ENCODE measurements at places on chromosomes 13 and 19.

DNA sequence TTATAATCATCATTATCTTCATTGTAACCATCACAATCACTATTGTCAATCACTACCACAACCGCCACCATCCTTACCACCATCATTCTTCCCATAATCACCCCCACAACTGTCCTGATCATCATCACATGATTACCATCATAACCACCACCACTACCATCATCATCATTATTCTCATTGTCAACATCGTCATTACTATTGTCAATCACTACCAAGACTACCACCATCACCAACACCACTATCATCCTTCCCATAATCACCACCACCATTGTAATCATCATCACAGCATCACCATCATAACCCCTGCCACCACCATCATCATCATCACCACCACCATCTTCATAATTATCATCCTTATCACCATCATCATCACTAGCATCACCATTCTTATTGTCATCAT lies 55.2 kb downstream of the MBD3L1 start:
- no peak for DNase-seq

DNA sequence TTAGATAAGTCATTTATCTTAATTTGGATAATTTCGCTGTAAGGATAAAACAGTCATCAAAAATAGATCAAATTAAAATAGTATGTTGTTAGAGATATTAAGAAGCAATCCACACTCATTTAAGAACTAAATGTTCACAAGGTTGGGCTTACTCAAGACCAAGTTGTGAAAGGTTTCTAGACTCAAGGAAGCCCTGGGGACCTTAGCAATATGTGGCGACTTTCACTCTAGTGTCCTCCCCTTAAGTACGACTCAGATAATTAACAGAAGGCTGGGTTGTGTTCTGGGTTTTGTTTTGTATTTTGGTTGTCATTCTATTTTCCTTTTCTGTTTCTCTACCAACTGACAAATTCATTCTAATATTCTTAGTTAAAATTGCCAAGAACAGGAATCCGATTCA lies 1008.0 kb downstream of the PCDH9 start:
- no peak for DNase-seq

GRCh38 chr19:51915324-51915867 lies 10.6 kb upstream of the ZNF649 start:
- no peak for DNase-seq

GRCh38 chr19:3580156-3580934 lies 4.9 kb upstream of the GIPC3 start:
- no peak for DNase-seq

- DNase-seq = no peak
Measured at GRCh38 chr13:48402325-48402932, 10.5 kb downstream of the LPAR6 start.

DNA sequence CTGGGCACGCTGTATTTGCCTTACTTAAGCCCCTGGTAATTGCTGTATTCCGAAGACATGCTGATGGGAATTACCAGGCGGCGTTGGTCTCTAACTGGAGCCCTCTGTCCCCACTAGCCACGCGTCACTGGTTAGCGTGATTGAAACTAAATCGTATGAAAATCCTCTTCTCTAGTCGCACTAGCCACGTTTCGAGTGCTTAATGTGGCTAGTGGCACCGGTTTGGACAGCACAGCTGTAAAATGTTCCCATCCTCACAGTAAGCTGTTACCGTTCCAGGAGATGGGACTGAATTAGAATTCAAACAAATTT lies 676 bp downstream of the BRCA2 start:
- DNase-seq = no peak

- DNase-seq = no peak
Measured at GRCh38 chr13:59112221-59112718, 1051.5 kb downstream of the DIAPH3 start.

- DNase-seq = no peak
Measured at GRCh38 chr19:6011794-6012193, 33.9 kb upstream of the RANBP3 start.

DNA sequence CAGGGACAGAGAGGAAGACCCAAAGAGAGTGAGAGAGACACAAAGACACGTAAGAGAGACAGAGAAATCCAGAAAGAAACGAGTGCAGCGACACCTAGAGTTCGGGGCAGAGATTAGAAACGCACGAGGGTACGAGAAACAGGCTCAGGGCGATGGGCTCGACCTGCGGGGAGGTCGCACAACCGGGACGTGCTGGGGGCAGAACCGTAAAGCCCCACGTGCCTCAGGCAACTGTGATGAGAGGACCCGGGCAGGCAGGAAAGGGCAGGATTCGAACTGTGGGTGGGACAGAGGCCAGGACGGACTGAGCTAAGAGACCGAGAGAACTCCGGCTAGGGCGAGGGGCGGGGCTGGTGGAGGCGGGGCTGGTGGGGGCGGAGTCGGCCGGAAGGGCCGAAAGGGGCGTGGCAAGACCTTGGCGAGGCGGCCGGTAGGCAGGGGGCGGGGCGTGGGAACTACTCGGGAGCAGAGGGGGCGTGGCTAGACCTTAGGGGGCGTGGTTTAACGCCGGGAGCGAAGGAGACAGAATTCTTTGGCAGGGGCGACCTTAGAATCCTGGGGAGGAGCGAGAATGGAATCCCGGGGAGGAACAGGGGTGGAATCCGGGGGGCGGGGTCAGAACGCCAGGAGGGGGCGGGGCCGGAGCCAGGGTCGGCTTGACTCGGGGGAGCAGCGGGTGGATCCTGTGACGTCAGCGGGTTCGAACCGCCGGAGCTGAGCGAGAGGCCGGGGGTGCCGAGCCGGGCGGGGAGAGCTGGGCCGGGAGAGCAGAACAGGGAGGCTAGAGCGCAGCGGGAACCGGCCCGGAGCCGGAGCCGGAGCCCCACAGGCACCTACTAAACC lies at the start of gene NECTIN2:
Gene NECTIN2 (plus strand): TSS at position 686 of the 843 bp plus-strand sequence. CDS start 229 bp downstream, outside the sequence.
- peak; percentile 99 for DNase-seq

DNA sequence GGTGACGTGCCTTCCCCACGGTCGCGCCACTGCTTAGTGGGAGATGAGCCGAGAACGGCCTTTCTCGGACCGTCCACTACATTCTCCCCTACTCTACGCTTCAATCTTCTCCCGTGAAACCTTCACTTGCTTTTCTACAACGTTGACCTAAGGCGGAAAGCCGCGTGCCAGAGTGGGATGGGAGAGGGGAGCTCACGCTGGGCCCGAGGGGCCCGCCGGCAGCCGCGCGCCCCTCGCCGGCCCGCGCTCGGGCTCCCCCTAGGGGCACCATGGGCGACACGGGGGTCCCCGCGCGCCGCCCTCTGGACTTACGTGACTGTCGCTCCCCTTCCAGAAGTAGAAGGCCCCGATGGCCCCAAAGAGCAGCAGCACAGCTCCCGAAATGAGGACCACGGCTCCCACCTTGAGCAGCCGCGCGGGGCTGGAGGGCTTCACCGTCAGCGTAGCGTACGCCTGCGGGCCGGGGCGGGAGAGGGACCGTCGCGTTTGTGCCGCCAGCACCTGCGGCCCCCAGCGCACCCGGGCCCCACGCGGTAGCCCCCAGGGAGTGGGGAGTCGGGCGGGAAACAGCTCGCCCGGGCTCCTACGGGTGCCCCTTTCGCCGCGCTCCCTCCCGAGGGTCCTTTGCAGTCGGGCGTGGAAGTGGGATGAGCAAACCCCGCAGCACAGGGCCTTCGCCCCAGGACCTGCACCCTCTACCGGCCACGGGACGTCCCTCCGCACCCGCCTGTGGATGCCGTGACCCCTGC lies 727 bp downstream of the CNMD start:
- no peak for DNase-seq

- DNase-seq = no peak
Measured at GRCh38 chr19:47518139-47518538, 3.3 kb upstream of the NAPA start.

- no peak for DNase-seq
Measured at GRCh38 chr19:1360818-1361461, 22.8 kb upstream of the NDUFS7 start.

DNA sequence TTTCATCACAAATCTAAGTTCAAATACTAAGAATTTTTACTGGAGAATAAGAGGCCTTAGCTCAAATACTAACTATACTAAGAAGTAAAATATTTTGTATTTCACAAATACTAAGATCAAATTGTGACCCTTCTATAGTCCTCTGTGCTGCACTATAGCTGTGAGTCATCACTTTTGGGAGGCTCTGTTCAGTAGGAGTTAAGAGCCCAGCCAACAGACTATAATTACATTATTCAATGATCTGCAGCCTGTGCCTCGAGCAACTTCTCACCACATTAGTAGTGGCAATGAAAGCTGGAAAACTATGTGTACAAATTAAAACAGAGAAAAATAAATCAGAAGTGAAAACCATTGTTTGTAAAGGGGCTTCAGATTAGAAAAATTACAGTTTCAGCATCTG lies 147.3 kb upstream of the GPC6 start:
- DNase-seq = no peak

- no peak for DNase-seq
Measured at GRCh38 chr13:95858286-95859075, 181.5 kb downstream of the DNAJC3 start.

DNA sequence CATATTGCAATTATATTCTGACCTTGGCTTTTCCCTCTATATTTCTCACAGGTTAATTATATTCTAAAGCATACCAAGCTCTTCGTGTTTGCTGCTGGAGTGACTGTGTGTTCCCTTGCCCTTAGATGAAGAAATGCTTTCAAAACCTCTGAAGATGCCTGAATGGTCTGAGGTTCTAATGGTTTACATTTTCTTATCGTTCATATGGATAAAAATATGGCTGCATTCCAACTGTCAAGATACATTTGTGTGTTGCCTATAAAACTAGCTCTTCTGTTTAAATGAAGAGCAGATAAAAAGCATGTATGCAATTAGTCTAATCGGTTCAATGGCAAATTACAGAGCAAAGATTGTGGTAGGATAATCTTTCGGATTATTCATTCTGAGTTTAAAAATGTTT lies 68.4 kb upstream of the ANKRD10 start:
- DNase-seq = no peak

- DNase-seq = peak; percentile 33
Measured at GRCh38 chr19:11530432-11530831, 1.5 kb upstream of the ECSIT start.

Data from LoVo (cell line).